ENCODE measurements at places on chromosomes 12 and 14.

DNA sequence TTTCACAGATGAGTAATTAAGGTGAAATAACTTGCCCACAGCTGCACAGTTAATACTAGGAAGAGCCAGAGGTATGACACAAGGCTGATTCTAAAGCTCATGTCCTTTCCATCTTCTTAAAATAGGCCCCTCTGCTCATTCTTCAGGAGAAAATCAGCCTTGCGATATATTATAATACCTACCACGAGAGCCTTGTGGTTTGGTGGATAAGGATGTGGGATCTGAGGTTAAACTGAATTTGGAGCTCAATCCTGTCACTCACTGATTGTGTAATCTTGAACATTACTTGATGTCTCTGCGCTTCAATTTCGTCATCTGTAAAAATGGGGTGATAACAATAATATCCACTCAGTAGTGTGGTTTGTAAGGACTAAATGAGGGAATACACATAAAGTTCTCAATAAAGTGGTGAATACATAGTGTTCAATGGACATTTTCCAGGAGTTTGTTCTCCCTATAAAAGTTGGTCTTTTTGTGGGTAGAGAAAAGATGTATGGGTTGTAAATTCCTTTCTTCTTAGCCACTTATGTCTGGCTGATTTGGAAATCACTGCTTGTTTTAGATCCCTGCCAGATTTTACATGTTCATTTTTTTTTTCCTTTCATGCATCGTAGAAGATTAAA is 25.1 kb upstream of the ATP2B1 start:
- DNase-seq, result no peak

DNA sequence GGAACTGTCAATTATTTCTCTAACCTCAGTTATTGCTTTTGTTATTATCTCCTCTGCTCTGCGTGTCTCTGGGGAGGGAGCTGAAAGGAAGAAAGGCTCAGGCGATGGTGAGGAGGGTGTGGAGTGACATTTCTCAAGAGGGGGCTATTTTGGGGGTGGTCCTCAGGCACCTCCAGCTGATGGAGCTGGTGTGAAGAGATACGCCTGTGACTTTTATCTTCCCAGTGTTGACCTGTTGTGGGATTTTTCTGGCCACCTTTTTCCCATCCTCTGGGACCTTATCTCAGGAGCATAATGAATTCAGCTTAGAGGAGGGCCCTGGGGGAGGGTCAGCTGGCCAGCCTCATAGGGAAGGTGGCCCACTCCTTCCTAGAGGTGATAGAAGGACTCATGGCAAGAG is 26.4 kb downstream of the KCNA5 start:
- no peak for DNase-seq

DNA sequence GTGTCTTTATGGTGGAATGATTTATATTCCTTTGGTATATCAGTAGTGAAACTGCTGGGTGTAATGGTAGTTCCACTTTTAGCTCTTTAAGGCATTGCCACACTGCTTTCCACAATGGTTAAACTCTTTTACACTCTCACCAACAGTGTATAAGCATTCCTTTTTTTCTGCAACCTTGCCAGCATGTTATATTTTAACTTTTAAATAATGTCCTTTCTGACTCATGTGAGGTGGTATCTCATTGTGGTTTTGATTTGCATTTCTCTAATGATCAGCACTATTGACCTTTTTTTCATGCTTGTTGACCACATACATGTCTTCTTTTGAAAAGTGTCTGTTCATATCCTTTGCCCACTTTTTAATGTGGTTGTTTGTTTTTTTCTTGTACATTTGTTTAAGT is 142.5 kb downstream of the MSRB3 start:
- DNase-seq, result no peak

DNA sequence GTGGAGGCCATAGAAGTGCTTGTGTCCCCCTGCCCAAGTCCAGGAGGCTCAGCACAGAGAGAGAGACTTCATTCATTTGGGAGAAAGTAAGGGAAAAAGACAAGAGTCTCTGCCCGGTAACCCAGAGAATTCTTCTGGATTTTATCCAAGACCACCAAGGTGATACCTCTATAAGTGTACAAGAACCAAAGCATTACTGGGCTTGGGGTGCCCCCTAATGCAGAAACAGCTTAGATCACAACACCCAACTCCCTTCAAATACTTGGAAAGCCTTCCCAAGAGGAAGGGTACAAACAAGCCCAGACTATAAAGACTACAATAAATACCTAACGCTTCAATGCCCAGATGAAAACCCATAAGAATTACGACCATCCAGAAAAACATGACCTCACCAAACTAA is 119.7 kb upstream of the PDE3A start:
- no peak for DNase-seq

- DNase-seq, result no peak
Measured at GRCh38 chr12:68631227-68631626, 20.5 kb downstream of the RAP1B start.

DNA sequence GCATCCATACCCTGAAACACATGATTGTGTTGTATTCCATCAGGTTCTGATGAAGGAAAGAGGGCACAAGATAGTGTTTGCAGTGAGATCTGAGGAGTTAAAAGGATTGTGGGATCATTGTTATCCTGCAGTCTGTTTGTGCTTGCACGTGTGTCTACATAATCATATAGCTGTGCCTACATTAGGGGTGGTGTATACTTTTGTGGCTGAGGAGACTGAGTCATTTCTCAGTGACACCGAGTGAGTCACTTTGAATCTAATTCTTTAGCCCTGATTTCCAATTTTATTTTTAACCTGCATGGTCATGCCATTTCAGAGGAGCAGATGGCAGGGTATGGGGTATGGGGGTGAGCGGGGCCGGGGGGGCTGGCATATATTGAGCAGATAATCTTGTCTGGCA is 133.2 kb downstream of the ANO4 start:
- DNase-seq, result no peak

- DNase-seq, result no peak
Measured at GRCh38 chr14:54435500-54435981, 5.6 kb downstream of the CNIH1 start.

DNA sequence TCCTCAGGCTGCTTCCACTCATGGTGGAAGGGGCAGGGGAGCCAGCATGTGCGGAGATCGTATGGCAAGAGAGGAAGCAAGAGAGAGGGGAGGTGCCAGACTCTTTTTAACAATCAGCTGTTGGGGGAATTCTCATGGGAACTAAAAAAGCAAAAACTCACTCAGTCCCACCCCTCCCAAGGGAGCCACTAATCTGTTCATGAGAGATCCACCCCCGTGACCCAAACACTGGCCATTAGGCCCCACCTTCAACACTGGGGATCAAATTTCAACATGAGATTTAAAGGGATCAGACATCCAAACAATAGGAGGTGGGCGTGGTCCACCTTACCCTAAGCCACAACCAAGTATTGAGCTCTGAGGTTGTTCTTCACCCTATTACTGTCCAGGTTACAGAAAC is 375.1 kb downstream of the GRIN2B start:
- no peak for DNase-seq

- DNase-seq, result peak; percentile 79
Measured at GRCh38 chr14:29016050-29016900, 249.7 kb downstream of the FOXG1 start.

GRCh38 chr14:82755923-82756322 is 1222.3 kb upstream of the SEL1L start:
- no peak for DNase-seq

DNA sequence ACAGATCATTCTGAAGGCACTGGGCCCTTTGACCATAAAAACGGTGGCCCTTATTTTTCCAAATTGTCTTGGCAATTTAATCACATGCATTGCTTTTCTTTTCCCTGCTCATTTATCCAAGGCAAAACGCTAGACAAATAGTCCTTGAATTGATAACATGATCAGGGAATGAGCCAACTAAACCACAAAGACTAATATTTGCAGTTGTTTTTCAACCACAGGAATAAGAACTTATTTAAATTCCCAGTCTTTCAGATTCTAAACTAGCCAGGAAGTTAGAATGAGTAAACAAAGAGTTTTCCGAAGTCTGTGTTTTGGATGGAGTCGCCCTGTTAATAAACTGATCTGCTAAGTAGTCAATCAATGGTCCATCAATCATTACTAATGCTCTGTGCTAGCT is 14.9 kb downstream of the TBX5 start:
- DNase-seq, result no peak

DNA sequence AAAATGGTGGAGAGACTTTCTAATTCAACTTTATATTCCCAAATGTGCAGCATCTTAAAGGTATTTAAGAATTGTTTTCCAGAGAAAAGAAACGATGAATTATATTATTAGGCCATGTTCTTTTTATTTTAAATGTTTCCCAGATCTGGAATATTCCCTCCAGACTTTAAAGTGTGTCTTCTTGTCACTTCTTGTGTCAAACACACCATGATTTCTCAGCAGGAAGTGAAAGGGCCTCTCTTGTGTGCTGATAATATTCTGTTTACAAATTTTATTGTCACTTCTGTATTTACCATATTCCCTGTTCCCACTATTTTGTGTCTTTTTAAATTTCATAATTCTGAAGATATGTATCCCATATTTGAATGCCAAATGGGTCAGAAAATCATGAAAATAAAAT is 455.0 kb upstream of the FLRT2 start:
- DNase-seq, result no peak

- DNase-seq, result no peak
Measured at GRCh38 chr12:68871921-68872320, 61.0 kb downstream of the CPM start.

- DNase-seq, result no peak
Measured at GRCh38 chr14:44898551-44898950, 63.2 kb downstream of the KLHL28 start.

- no peak for DNase-seq
Measured at GRCh38 chr14:43900173-43900655, 606.9 kb downstream of the FSCB start.

DNA sequence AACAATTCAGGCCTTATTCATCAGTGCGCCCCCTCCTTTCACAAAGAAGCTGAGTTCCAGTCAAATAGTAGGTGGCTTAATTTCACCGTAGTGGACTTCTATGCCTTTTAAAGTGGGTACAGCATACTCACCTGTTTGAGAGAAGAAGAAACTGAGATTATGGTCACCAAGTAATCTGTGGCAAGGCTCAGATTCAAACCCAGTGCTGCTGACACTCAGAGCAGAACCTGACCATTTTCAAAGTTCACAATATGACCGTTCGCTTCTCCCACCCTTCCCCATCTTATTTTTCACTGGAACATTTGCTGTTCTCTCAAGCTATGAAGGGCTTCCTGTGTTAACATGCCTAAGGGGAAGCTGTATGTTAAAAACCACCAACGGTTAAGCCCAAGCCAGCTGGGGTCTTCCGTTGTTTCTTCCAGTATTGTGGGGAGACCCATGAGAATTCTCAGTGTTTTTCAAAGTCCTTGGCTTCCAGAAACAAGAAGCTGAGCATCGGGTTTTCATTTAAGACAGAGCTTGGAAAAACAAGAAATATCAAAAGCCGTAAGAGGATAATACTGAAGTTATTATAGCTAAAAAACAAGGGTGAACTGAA is 6.1 kb upstream of the PSMA6 start:
- no peak for DNase-seq

DNA sequence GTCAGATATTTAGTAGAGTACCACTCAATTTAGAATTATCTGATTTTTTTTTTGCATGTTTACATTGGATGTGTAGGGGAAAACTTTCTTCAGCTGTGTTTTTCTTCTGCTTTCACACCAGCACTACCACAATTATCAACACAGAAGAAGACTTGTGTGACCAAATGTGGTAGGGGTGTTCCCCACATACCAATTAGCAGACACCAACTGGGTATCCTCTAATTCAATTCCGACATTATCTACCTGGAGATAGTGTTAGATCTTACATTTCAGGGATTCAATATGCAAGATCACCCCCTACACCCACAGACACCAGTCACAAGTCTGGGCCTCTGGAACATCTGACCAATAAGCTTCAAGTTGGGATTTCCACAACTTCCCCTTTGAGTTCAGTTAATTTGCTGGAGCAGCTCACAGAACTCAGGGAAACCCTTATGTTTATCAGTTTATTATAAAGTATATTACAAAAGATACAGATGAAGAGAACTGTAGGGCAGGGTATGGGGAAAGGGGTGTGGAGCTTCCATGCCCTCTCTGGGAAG is 4.1 kb upstream of the KLRG1 start:
- no peak for DNase-seq

- DNase-seq, result peak; percentile 87
Measured at GRCh38 chr12:120290609-120291305, 946 bp downstream of the RNU4-2 start.

GRCh38 chr14:91394105-91395081 is 23.2 kb downstream of the CCDC88C start:
- no peak for DNase-seq

DNA sequence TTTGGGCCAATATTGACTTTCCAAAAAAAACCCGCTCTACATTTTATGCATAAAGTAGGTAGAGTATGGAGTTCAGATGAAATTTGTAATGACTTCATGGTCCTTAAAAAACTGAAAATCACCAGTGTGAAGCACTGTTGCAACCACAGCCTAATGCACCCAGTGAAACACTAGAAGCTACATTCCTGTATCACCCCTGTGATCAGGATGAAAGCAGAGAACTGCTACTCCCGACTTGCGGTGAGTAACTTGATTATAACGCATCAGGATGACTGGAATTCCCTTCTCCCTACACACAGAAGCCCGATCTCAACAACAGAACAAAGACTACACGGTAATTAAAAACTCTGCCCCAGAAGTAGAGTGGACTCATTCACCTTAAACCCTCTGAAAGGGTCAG is 33.8 kb downstream of the SPTB start:
- DNase-seq, result peak; percentile 85

- DNase-seq, result peak; percentile 85
Measured at GRCh38 chr12:20492251-20492760, 124.0 kb downstream of the PDE3A start.

- DNase-seq, result no peak
Measured at GRCh38 chr12:94338006-94338794, 121.5 kb downstream of the CEP83 start.

GRCh38 chr12:106840243-106840642 is 65.8 kb downstream of the RIC8B start:
- no peak for DNase-seq

DNA sequence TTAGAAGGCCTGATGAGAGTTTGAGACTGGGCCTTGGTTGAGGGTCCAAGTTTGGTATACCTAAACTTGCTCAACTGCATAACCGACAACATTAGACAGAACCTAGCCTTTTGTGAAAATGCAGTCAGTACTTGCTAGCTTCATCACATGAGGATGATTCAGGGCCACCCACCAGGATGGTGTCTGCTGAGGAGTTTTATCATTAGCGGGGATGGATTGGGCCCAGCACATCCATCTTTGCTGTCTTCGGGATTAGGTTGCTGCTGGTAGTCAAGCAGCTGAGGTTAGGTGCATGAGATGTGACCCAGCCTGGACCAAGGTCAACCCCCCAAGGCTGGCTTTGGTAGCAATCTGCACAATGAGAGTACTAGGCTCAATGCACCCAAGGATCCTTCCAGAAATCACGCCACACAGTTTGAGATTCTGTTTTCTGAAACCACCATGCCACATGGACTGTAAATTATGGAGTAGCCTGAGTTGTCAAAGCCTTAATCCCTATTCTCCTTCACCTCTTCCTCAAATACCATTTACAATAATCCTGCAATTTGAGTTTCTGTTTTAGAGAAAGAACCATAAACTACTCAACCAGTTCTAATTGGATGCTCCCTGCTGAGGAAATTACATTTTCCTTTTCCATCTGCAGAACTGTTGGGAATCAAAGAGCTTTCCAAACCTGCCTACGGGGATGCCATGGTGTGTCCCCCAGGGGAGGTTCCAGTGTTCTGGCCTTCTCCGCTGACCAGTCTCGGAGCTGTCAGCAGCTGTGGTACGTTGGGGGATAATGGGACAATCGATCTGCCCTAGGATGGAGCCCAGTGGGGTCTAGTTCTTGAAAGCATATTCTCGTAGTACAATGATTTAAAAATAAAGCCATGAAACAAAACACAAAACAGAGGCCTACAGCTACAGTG is 61.7 kb downstream of the DGLUCY start:
- DNase-seq, result no peak
